ENCODE measurements at places on chromosomes 5 and 9.

DNA sequence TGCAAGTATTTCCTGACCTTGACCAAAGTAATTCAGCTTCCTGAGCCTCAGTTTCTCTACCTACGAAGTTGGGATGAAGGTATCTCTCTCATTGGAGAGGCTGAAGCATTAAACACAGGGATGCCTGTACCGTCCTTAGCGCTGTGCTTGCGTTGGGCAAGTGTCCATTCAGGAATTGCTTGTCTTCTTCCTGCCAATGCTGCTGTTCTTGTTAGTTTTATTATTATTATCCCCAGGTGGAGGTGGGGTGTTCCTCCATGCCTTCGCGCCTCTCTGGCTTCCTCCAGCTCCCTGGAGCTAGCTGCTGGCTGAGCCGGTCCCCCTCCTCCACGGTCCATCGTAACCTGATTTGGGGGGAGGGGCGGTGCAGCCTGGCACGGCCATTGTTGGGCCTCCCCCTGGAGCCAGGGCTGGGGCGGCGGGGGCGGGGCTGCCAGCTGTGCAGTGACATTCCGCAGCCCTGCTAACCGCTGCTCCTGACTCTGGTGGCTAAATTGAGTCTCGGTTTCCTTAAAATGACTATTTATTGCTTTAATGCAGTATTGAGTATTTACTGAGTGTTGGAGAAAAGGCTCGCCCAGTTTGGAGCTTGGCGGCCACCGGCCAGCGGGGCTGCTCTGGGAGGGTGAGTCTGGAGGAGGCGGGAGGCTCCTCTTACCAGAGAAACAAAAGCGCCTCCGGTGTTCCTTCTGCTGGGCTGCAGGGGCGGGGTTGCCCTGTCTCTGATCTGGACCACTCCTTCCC, 51.3 kb downstream of the LMX1B start:
- no peak for DNase-seq

GRCh38 chr9:30932226-30932625, 1452.2 kb upstream of the ACO1 start:
- DNase-seq = no peak

GRCh38 chr9:119792242-119792641, 423.0 kb upstream of the BRINP1 start:
- no peak for DNase-seq

DNA sequence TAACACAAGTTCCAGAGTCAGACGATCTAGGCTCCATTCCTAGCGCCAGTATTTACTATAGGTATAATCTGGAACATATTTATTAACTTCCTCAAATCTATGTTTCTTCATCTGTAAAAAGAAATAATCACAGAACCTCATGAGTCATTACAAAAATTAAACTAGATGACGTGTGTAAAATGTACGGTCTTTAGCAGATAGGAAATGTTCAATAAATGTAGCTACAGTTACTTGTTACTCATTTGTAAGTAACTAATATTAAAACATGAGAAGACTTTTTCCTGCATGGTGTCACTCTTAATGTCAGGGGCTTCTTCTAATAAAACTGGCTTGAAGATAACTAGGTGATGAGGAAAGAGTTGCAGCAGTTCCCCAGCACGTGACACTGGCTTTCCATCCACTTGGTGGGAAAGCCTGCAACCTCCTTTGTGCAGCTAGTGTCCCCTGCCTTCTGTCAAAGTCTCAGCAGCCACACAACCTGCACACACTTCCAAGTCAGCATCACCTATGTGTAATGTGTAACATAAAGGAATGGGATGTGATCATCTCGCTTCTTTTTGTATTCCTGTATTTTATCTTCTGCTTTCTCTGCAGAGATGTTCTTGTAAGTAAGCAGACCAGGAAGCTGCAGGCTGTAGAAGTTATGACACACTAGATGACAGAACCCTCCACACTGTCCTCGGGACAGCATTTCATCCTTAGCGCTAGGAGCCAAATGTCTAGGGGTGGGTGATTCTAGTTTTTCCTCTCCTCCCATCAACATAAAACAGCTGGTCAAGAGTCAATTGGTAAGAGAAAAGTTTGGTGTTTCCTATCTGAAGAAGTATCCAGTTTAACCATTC, 1.8 kb upstream of the JAKMIP2 start:
- DNase-seq = no peak

- DNase-seq = no peak
These were observed 38.1 kb downstream of the HMCN2 start for GRCh38 chr9:130303613-130304055.

DNA sequence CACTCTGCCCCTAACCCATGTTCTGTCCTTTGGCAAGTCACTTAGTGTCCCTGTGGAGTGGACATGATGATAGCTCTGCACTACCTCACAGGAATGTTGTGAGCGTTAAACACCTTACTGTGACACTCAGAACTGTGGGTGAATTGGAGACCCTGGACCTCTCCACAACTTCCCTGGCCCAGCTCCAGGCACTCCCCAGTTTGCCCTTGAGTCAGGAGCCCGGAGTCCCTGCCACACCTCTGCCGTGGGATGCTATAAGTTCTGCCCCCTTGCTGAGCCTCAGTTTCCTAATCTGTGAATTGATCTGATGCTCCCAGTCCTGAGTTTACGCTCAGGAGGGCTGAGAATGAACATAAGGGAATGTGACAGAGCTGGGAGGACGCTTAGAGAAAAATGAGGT, 34.4 kb downstream of the GSN start:
- no peak for DNase-seq

DNA sequence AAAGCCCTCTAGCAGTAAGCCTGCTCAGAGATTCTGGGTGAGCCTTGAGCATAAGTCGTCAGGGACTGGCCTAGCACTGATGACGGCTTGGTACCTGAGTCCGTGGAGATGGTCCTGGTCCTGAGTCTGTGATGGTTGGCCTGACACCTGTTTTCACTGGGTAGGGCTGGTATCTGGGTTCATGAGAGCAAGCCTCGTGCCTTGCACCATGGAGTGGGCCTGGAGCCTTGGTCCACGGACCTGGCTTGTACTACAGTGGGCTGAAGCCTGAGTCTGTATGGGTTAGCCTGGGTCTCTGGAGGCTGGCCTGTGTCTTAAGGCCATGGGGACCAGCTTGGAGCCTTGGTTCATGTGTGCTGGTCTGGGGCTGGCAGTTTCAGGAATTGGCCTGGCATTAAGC, 310.3 kb upstream of the ISL1 start:
- DNase-seq = no peak

DNA sequence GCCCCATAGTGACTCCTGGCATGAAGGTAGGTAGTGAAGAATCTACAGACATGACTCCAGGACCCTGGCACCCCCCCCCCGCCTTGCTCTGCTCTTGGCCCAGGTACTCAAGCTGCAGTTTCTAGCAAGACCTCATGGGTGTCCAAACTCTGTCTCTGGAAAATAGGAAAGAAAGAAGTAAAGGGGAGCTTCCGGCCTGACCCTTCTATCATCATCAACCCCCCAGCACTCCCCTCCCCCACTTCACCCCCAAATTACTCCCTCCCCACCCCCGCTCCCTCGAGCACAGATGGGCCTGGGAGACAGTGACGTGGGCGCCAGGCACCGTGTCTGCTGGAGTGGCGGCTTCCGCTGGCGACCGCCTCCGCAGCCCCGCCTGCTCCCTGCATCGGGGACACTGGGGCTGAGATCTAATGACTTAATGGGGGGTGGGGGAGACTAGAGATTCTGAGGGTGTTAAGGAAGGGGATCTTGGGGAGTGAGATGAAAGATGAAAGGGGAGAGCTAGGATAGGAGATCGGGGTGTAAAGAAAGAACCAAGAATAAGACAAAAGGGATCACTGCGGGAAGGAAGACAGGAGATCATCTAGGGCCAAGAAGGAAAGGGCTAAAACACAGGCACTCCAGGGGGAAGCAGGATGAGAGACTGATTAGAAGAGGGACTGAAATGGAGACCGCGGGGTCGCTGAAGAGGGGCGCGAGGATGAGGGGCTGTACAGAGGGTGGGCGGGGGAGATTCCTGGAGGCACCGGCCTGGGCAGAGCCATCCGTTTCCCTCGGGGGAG, 1.1 kb upstream of the DNAJB5 start:
- no peak for DNase-seq

DNA sequence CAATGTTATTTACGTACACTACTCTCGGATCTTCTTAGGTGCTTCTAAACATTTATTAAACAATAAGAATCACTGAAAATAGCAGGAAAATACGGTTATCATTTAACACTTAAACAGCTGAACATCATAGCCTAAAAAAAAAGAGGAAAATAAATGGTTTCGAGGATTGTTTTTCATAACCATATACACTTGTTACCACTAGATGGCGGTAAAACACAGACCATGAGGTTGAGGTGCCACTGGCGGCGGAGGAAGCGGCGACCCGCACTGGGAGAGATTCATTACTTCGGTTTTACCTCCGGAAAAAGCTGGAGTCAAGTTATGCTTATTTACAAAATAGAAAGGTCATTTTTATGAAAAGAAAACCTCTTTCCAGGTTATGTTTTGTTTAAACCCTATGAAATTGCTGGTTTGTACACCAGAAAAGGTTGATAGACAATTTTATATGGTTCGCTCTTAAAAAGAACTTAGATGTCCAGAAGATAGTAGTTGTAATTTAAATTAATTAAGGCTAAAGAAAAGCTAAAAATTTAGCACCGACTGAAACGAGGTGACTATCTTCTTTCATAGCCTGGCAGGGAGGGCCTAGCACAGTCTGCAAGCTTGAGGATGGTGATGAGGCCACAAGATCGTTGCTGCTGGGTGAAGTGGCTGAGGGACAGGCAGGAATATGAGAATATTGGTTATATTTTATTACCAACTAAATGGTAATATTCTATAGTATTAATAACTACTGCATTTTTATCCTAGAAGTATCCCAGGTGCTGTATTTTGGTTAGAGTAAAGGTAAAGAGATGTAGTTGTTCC, 605.7 kb downstream of the RAB3C start:
- DNase-seq = peak; percentile 14

DNA sequence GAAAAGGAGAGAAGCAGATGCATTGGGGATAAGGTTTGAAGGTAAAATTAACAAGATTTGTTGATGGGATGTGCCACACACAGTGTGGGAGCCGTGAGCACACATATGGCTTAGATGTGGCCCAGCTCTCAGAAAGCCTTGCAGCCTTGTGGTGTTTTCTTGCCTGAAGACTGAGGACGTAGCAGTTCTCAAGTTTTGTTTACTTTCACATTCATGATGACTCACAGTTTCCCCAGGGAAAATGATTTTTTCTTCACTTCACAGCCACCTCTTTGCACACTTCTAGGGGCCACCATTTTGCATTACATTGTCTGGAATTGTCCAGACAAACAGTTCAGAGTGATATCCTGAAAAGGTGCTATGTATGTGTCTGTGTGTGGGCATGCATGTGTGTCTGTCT, 126.2 kb downstream of the BASP1 start:
- DNase-seq = no peak

DNA sequence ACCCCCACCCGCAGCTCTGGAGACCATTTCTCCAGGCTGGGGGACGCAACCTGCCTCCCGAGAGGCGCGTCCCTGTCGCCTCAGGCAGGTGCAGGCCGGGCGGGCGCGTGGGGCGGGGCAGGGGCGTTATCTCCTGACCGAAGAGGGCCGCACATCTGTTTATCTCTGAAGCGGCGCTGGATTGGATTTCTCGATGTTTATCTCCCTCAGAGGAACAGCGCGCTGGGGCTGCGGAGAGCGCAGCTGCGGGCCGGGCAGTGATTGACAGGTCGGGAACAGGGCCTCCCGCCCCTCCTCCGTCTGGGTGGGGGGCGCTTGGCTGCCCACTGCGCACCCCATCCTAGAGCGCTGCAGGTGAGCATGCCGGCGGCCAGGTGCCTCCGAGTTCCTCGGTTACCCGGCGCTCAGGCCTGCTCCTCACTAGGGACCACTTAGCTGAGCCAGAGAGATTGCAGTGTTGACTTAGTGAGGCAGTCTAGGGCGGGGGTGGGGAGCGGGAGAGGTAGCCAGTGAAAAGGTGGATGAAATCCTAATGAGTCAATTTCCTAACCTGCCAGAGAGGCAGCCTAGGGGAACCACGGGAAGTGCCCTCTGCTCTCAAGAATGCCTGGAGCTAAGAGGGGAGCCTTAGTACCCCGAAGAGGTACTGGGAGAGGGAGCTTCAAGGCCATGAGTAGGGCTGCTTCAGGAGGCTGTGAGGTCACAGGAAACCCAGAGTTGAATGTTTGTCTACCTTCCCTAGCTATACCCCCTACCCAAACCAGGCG, 39.6 kb upstream of the TIFAB start:
- no peak for DNase-seq

DNA sequence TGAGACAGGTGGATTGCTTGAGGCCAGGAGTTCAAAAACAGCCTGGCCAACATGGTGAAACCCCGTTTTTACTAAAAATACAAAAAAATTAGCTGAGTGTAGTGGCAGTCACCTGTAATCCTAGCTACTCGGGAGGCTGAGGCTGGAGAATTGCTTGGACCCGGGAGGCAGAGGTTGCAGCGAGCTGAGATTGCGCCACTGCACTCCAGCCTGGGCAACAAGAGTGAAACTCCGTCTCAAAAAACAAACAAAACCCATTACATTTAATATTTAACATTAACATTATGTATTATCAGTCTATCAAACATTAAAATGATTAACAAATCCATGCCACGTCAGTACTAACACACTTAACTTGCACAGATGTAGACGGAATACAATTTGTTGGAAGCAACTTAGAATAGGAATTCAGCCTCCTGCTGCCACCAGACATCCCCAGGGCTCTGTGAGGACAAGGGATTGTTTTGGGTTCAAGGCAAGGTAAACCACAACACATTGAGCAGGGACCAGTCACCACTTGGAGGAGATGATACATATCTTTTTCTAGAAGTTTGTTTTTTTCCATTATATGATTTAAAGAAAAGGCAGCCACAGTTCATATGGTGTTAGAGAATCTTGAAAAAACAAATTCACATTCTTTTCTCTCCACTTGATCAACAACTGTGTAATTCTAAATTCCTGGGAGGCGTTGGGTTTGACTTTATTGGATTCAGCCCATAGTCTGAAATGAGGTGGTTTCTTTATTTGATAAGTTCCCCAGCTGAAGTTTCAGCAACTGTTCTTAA, 104.1 kb upstream of the BASP1 start:
- no peak for DNase-seq

GRCh38 chr9:95725045-95725444, 150.4 kb upstream of the ERCC6L2 start:
- no peak for DNase-seq

- no peak for DNase-seq
These were observed 107.8 kb upstream of the IL12B start for GRCh38 chr5:159438092-159438491.

DNA sequence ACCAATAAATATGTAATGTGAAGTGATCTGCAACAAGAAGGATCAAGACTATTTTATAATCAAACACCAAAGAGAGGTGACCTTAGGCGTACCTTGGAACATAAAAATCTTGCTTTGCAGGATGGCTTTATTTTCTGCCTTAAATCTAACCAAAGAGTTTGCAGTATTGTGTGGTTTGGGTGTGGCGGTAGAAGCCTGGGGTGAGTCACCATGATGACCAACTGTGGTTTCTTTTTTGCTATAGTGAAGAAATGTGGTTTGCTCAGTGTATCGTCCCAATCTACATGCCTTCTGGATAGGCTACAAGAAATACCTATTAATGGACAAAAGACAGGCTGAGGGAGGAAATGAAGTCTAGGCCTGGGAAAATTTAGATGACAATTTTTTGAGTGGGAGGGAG, 5.1 kb upstream of the CAST start:
- DNase-seq = no peak

DNA sequence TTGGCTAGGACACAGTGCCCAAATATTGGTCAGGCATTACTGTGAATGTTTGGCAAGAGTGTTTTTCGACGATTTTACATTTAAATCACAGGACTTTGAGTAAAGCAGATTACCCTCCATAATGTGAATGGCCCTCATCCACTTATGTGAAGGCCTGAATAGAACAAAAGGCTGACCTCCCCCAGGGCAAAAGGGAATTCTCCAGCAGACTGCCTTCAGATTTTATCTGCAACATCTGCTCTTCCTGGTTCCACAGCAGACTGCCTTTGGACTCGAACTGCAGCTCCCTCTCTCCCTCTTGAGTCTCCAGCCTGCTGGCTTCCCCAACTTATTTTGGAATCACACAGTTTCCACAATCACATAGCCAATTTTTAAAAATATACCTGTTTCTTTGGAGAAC, 7.1 kb upstream of the TMEM215 start:
- no peak for DNase-seq

All from stimulated activated CD8-positive, alpha-beta memory T cell treated with anti-CD3 and anti-CD28 coated beads, Interleukin-15, amount 100 ng/mL, for 24 hours (primary cell).